ENCODE measurements at places on chromosomes 12 and 14.

DNA sequence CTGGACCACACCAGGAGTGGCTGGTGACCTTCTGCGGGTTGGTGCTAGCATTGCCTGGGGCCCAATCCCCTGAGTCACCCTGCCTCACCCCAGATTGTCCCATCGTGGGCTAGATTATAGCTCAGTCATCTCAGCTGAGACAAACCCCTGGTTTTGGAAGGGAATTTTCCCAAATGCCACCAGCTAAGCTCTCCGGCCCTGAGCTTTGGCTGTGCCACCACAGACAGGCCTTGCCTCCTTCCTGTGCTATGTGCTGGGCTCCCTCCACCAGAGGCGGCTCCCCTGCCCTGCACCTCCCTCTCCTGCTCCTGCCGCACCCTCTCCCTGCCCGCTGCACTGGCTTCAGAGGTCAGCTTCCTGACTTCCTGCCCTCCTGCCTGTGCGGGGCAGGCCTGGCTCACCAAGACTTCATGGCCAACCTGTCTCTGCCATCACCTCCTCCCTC, 196.3 kb downstream of the TSPAN9 start:
- DNase-seq = peak; percentile 66

- no peak for DNase-seq
Observed at GRCh38 chr12:76871742-76872141, 7.1 kb downstream of the CSRP2 start.

DNA sequence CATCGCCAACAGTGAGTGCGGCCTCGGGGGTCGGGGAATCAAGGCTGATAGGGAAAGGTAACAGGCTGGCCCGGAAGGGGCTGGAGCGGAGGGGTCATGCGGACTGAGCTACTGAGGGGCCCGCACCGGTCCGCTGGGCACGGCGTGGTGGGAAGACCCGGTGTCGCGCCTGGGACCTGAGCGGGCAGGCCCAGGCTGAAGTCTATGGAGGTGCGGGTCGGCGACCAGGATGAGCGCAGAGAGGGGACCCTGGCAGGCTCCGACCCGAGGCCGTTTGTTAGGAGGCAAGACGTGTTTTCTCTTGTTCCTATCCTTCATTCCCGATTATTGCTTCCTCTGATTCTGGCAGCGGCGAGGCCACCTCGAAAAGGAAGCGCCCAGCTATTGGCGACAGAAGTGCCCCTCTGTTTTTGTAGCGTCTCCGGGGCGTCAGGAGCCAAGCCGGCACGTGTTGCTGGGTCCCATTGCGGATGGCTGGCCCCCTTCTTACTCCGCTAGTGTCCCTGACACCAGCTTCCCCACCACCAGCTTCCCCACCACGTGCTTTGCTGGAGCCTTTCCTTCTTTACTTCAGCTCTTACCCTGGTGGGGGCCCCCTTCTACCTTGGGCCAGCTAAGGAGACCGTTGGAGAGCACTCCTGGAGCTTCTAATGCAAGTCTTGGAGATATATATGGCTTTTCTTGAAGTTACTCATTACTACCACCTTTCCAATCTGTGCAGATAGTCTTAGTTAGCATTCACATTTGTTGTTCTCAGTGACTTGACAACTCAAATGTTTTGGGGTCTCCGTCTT, 653 bp downstream of the PA2G4 start:
- DNase-seq = no peak

DNA sequence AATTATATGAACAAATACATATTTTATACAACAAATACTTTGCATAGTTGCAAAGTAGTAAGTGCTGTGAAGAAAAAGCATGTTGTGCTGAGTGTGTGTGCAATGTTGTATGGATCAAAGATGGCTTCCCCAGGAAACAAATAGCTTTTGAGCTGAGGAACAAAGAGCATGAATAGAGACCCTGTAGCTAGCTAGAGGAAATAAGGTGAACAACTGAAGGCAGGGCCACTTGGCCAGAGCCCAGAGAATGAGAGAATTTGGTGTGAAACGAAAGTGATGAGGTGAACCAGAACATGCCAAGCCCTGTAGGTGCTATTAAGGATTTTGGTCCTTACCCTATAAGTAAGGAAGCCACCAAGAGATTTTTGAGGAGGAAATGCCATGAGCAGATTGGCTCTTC, 17.1 kb downstream of the DYRK2 start:
- DNase-seq = no peak

DNA sequence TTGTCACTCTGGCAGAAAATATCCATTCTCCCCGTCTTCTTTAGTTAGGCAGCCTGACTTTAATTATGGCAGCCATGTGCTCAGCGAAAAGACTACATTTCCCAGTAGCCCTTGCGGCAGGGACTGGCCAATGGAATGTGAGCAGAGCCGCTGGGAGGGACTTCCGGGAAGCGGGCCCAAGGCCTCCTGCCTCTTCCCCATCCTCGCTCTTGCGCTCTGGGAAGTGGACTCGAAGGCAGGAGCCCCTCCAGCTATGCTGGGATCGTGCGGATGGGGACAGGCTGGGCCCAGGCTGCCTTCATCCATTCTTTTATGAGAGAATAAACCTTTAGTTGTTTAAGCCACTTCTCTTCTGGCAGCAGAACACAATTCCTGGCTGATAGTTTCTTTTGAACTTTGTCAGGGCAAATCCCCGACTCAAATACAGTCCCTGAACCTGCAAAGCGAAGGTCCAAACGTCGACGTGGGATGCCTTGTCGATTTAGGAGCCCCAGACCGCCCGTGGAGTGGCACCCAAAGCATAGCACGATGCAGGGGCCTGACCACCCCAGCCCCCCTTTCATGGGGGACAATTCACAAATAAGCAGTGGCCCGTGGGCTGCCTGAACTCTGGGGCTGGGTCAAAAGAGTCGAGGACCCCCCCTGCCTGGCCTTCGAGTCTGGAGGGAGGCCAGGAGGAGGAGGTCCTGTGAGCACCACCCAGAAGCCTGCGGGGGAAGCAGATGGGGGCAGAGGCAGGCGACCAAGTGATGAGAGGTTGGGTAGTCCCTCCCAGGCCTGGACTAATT, 15.6 kb upstream of the LRTM2 start:
- DNase-seq = peak; percentile 58

DNA sequence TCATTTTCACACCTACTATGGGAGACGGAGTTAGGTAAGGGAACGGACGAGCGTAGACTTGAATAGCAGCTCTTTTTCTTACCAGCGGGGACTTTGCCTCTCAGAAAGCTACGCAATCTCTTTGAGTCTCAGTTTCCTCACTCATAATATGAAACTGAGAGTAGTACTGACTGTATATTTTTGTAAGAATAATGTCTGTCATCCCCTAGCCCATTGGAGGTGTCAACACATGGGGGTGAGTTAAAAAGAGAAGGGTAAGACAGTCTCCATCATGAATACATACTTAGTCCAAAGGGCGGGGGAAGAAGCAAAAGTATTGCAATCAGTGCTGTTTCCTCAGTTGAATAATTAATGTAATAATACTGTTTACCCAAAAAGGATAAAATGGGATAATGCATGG, 592.2 kb downstream of the NRXN3 start:
- no peak for DNase-seq

DNA sequence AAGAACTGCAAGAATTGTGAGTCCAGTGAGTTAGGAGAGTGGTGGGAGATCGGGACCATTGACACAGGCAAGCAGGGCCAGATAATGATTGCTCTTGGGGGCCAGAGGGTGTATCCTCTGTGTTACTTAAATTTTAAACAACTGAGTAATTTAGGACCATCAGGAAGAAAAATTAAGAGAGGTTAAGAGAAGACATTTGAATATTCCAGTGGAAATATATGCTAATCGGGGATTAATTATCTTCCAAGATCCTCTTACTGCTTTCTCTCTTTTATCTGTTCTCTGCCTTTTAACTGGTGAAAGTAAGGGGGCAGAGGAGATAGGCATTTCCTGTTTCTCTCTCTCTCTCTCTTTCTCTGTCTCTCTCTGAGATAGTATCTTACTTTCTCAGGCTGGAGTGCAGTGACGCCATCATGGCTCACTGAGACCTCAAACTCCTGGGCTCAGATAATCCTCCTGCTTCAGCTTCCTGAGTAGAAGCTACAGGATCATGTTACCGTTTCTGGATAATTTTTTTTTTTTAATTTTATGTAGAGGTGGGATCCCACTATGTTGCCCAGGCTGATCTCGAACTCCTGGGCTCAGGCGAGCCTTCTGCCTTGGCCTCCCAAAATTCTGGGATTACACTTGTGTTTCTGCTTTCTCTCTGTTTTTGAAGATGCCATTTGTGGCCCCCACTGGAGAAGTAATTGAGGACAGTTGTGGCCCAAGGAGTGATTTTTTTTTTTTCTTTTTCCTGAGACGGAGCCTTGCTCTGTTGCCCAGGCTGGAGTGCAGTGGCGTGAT, 85.1 kb downstream of the DIP2B start:
- peak; percentile 69 for DNase-seq

- DNase-seq = peak; percentile 78
Observed at GRCh38 chr14:51472881-51473280, 178.8 kb upstream of the FRMD6 start.

DNA sequence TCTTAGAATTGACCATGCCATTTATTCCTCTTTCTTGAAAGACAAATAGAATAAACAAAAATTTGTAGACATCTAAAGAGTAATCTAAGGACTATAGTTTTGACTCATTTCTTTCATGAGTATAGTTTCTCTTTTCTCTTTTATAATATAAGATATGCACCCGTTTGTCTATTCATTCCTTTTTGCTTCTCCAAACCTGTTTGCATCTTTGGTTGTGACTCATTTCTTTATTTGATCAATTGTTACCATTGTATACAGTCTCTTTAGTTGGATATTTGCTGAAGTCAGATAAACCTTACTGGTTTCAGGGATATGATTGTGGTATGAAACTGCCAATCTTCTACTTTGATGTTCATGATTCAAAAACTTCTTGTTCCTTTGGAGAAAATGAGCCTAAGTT, 268.7 kb downstream of the FBXL14 start:
- no peak for DNase-seq

- no peak for DNase-seq
Observed at GRCh38 chr14:100849115-100849781, 23.3 kb downstream of the MEG3 start.

DNA sequence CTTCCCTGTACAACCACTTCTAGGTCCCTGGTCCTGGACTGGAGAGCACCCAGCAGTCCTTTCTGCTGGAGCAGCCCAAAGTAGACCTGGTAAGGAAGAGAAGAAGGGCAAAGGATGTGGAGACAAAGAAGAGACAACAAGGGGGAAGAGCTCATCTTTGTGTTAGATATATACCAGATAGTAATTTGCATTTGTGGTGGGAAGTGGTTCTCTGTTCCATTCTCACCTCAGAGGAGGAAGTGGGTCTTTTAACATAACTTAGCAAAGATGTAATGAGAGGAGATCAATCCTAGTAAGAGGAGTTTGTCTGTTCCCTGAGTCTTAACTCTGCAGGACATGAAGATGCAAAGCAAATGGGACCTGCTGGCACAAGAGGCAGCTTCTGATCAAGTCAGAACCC, 8.0 kb downstream of the CCDC198 start:
- no peak for DNase-seq

DNA sequence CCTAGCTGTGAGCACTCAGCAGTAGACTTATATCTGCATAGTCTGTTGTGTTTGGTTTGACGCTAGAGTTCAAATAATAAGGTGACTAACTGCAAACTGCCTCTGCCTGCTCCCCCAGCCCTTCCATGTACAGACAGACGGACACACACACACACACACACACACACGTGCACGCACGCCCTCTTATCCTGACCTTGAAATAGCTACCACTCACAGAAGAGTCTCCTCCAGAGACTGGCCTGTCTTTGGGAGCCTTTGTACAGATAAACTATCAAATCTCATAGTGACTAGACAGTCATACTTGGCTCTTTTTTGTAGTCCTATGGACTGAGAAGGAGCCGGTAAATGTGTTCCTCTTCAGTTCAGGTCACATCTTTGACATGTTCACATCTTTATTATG, 158.4 kb downstream of the FBXL14 start:
- DNase-seq = no peak

GRCh38 chr12:12954356-12954755, 2.4 kb upstream of the GPRC5D start:
- no peak for DNase-seq

DNA sequence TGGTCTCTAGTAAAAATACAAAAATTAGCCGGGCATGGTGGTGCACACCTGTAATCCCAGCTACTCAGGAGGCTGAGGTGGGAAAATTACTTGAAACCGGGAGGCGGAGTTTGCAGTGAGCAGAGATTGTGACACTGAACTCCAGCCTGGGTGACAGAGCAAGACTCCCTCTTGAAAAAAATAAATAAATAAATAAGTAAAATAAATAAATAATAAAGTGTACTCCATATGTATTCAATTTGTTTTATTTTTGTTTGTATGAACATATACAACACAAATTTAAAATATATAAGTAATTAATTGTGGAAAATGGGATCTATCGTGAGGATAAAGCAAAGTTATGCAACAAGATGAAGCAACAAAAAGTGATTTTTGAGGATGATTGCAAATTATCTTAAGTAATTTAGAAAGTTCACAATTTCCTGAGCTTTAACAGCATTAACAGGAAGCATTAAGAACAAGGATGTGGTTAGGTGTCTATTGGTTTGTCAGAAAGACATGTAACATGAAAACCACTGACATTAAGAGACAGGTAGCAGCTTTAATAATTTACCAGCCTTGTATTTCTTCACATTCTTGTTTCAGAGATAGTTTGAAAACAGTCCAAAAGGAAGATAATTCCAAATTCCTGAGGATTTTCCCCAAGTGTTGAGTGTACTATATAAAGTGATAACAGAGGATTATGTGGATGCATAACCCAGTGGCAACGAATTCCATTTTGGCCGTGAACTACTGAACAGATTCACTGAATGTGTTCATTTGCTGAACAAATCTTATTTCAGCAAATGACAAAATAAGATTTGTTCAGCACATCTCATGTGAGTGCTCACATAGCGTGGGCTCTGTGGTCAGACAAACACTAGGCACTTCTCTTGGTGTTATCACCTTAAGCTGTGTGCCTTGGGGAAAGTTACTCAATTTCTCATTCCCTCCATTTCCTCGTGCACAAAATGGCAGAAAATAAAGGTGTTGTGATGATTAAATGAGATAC, 68.6 kb upstream of the RESF1 start:
- no peak for DNase-seq

GRCh38 chr12:20585055-20585625, 110.0 kb upstream of the SLCO1C1 start:
- DNase-seq = no peak

- DNase-seq = no peak
Observed at GRCh38 chr12:10559244-10559643, 53.6 kb downstream of the EIF2S3B start.

GRCh38 chr12:129552996-129553750, 350.7 kb downstream of the TMEM132D start:
- DNase-seq = no peak

GRCh38 chr14:92459030-92459949, 54.3 kb upstream of the RIN3 start:
- DNase-seq = no peak

DNA sequence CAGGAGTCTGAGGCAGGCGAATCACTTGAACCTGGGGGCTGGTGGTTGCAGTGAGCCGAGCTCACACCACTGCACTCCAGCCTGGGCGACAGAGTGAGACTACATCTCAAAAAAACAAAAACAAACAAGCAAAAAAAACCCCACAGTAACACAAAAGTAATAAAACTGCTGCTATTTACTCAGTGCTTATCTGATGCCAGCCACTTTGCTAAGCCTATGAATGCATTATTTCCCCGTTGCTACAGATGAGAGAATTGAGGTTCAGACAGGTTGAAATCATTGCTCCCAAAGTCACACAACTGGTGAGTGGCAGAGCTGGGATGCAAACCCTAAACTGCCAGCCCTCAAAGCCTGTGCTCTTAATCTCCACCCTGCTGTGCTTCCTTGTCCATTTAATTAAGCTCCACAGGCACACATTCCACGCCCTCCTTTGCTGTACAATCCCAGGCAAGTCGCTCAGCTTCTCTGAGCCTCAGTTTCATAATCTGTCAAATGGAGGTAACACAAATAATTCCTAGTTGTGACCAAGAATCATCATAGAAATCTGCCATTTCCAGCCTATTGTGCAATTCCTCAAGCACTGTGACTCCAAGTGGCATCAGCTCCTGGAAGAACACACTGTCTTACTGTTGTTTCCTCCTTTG, 5.7 kb upstream of the OAS3 start:
- DNase-seq = no peak
